ENCODE measurements at places on chromosomes 3 and 15.

DNA sequence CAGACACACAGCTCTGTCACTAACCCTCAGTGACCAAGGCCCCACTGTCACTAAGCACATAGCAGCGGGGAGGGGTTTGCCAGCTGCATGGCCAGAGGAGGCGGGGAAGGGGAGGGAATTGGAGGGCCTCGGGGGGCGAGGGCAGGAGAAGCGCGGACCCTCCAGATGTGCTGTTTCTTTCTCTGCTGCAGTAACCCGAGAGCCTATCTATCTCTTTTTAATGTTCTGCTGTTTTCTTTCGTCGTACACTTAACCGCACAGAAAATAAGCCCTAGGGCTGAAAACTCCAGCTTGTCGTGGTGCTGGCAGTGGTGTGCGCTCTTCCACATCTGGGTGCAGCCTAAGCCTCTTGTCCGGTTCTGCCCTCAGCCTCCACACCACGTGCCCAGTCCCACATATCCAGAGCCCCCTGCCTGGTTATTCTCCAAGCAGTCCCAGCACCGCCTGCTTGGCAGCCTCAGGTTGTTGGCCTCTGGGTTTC lies 51.1 kb downstream of the BDH1 start:
- no peak for DNase-seq

- DNase-seq: no peak
Measured at GRCh38 chr3:53616321-53616720, 121.9 kb downstream of the CACNA1D start.

DNA sequence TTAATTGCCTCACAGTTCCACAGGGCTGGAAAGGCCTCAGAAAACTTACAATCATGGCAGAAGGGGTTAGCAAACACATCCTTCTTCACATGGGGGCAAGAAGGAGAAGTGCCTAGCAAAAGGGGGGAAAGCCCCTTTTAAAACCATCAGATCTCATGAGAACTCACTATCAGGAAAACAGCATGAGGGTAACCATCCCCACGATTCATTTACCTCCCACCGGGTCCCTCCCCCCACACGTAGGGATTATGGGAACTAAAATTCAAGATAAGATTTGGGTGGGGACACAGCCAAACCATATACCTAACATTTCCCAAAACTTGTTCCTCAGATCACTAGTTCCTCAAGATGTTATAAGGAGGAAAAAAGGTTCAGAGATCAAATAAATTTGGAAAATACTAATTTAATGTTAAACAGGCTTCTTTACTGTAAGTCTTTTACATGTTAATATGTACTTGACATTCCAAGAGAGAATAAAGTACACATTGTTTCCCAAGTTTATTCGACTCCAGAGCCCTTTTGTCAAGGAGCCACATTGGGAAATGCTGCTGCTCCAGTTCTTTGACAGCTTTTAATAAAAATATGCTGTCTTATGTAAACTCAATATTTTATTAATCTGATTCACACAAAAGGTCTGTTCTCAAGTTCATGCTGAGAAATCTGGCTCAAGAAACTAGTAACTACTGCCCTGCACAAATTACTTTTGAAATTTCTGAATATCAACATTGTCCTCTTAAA lies 17.8 kb downstream of the HERC1 start:
- DNase-seq: no peak

GRCh38 chr15:41727143-41727542 lies 47.1 kb upstream of the MAPKBP1 start:
- no peak for DNase-seq

Data from stimulated activated CD8-positive, alpha-beta memory T cell treated with anti-CD3 and anti-CD28 coated beads, Interleukin-2, amount 100 ng/mL, for 1 hour (primary cell).